ENCODE measurements at places on chromosomes 13 and 19. TPM values are rescaled to one million over a fixed set of nuclear protein-coding genes. Genes with fewer than 3 reads are reported as not detected.

RFXAP gene
- 1.9 TPM for total RNA-seq

ZNF793 gene
- total RNA-seq: 4.9 TPM

PNMA8B gene
- total RNA-seq: 0.07 TPM

RASAL3 gene
- total RNA-seq: not detected

TLE5 gene
- total RNA-seq: 343 TPM

MEIS3 gene
- total RNA-seq: 3.5 TPM

PTPRH gene
- total RNA-seq: 0.11 TPM

HSH2D gene
- 3.1 TPM for total RNA-seq

NLRP4 gene
- total RNA-seq: not detected

C2CD4C gene
- 5.2 TPM for total RNA-seq

SELENOV gene
- total RNA-seq: not detected

ZNF835 gene
- total RNA-seq: not detected

CYP2F1 gene
- not detected for total RNA-seq
